ENCODE measurements at places on chromosomes 13 and 19.

DNA sequence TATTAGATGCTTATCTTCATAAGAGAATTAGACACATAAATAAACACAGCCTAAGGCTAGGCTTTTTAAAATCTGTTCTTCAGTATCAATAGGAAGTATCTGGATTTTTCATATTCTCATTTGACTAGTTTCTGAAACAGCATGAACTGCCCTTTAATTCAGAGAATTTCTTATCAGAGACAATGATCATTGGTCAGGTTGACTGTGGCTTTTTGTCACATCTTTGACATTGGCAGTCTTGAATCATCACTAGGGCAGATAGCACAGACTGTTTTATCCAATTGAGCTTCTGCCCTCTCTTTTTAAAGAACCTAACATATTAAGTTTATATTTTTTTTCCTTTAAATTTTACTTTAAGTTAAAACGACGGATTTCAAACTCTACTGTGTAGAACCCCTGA is 59.6 kb downstream of the DPY19L3 start:
- DNase-seq, result no peak

GRCh38 chr19:17441241-17442021 is 7.0 kb downstream of the TMEM221 start:
- DNase-seq, result no peak

GRCh38 chr13:97142452-97142851 is 79.7 kb upstream of the MBNL2 start:
- no peak for DNase-seq

- DNase-seq, result no peak
Measured at GRCh38 chr19:679418-680286, 3.5 kb downstream of the FSTL3 start.

DNA sequence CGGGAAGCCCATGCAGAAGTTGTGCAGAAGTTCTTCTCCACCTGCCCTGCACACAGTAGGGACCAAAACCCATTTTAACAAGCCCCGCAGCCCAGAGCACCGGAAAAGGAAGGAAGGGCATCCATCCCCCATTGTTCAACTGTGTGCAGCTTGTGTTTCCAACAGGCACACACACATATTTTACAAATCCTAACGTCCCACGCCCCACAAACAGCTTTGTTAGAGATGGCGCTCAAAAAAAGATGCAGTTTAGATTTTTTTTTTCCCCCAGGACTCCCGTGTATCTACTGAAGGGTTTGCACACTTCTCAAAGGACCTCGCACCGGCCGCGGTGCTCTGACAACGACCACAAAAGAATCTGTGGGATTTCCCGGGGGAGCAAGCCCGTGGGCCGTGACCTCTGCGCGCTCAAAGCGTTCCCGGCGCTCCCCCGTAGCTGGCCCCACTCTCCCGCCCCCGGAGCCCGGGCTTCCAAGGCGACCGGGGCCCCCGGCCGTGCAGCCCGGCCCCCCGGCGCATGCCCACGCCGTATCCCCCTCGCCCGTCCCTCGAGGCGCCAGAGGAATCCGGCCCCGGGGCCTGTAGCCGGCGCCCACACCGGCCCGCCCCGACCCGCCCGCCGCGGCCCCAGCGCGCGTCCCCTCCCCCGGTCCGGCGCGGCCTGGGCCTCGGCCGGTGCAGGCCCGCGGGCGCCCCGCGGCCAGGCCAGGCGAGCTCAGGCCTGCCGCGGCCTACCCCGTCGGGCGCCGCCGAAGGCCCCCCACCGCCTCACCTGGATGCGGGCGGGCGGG is 523 bp downstream of the ELAVL1 start:
- DNase-seq, result no peak

DNA sequence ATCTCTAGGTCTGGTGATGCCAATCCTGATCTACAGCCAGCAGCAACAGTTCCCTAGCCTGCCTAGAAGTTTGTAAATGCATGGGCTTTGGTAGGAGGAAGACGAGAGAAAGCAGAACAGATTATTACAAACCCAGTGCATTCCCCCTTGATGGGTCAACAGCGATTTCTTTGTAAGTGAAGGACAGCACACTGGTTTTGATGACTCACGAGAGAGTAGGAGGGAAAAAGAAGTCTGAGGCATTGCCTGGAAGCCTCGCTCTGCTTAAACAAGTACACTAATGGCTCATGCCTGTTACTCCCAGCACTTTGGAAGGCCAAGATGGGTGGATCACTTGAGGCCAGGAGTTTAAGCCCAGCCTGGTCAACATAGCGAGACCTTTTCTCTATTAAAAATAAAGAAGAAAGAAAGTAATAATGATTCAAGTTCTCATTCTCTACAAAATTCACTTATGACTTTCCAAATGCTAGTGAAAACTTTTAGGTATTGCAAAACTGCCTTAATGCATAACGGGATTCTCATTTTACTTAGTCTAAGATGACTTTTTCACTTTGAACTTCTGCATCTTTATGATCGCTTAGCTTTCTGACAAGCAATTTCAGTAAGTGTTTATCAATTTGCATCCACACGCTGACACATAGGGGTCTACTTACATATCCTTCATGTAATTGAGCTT is 47.7 kb upstream of the USPL1 start:
- no peak for DNase-seq

DNA sequence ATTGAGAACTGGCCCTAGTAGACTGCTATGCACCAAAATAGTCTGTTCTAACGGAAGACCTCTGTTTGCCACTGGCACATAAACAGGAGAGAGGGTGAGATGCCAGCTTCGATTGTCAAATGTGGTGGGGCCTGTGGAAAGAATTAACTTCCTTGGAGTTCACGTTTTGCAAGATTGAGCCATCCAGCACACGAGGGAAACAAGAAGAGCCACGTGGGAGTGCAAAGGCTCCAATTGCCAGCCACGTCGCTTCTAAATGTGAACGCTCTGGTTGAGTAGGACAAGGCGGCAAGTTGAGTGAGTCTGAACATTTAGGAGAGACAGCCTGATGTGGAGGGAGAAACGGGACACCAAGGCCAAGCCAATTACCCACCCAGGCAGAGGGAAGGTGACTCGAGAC is 409.1 kb downstream of the FGF9 start:
- DNase-seq, result no peak

DNA sequence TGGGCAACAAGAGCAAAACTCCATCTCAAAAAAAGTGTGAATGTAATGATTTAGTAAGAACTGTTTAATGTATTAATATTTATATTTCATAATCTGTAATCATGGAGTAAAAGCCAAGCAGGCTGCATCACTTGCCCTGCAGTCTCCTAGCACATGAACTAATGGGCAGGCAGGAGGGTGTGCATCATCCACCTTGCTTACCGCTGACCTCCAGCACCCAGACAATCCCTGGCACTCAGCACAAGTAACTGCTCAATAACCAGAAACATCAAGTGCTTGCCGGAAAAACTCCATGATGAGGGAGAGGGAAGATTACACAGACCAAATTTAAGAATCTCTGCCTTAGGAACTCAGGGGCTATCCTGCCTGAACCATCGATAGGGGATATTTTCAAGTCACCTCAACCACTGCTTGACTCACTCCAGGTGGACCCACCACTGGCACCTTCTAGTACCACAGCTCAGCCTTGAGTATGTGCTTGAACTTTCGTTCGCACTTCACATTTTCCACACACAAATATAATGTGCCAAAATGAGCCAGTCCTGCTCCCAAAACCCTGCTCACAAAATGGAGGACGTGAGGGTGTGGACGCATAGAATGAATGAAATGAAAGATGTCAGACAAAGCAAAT is 18.6 kb downstream of the BRD4 start:
- DNase-seq, result no peak

- DNase-seq, result no peak
Measured at GRCh38 chr19:35717665-35718344, at the start of gene KMT2B. Gene KMT2B, plus strand, starts transcription at chr19:35718003. Its CDS starts 16 bp downstream, at chr19:35718019.

- no peak for DNase-seq
Measured at GRCh38 chr19:12055784-12056183, 3.0 kb upstream of the ZNF878 start.

DNA sequence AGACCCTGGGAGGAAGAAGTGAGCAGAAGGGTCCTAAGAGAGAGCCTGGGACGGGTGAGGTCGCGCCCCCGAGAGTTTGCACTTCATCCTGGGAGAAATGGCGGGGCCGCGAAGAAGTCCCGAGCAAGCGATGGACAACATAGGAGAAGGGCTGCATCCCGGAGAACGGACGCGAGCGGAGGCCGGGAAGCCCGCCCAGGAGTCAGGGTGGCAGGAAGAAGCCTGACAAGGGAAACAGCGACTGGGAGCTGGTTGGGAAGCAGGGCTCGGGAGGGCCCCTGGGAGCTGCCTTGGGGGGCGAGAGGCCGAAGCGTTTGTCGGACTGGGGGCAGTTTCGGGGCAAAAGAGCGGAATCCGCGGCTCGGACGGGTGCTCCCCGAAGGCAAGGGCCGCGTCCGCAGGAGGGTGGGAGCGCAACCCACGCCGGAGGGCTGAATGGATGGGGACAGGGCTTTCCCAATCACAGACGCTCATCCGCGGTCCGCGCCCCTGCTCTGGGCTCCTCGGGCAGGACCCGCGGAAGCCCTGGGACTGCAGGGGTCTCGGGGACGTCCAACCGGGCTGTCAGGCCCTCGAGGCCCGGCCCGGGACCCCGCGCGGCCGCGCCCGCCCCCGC is 469 bp downstream of the ABHD17A start:
- DNase-seq, result no peak

DNA sequence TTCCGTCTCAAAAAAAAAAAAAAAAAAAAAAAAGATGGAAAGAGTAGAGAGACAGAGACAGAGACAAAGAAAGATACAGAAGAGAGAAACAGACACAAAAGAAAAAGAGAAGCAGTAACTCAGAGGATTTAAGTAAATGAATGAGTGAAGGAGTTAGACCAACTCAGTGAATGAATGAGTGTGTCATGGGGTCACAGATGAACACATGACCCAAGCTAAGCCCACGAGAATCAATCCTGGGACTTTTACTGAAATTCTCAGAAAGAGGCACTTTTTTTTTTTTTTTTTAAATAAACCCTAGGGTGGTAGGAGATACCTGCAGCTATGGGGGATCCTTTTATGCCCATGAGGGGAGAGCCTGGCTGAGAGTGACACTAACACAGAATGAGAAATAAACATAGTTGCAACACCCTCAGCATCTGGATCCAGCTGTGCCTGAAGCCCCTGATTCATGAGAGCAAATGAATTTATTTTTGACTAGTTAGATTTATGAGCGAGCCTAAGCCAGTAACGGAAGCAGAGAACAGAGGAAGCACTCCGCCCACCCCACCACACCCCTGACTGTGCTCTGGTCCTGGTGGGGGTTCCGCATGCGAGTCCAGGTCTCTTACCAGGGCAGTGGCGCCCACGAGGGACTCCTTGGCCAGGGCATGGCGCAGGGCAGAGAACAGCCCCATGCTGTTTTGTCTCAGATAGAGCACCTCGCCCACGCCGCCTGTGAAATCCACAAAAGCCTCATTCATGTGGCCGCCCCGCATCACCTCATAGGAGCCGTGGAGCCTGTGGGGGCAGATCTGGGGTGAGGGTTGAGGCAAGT is 4.6 kb downstream of the CAPN12 start:
- DNase-seq, result no peak

DNA sequence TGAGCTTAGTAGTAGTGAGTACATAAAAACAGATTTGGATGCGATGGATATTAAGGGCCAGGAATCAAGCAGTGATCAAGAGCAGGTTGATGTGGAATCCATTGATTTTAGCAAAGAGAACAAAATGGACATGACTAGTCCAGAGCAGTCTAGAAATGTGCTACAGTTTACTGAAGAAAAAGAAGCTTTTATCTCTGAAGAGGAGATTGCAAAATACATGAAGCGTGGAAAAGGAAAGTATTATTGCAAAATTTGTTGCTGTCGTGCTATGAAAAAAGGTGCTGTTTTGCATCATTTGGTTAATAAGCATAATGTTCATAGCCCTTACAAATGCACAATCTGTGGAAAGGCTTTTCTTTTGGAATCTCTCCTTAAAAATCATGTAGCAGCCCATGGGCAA is 11.4 kb downstream of the CHAMP1 start:
- DNase-seq, result no peak

GRCh38 chr19:58579473-58580142 is 6.5 kb upstream of the MZF1 start:
- no peak for DNase-seq

DNA sequence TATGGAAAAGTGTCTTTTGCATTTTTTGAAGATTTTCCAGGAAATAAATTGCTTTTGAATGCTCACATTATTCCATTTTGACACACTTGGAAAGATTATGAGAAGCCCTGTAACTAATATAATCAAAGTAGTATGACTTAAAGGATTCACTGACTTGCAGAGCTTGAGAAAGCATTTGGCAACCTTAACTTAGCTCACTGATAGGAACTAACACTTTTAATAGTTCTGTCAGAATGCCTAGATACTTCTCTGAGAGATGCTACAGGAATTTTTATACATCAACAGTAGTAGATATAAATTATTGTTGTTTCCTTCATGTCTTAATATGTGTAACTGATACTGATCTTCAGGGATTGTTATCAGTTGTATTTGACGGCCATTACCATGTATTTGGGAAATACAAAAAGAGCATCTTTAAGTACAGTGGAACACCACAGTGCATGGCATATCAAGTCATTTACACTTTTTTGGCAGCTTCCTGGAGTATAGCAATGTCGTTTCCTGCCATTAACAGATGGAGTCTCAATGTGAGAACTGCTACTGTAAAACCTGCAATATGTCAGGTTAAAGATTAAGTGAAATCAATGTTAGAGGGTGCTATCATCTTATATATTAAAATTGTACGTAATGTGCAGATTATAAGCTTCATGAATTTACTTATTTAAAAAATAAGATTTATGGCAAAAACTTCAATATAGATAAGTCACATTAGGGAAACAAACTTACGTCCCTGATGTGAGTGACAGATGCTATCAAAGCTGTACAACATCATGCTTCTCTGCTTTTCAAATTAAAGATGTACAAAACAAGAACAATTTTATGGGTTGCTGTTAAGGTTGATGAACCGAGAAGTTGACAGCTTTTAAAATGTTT is 1159.8 kb upstream of the MIR17HG start:
- no peak for DNase-seq

DNA sequence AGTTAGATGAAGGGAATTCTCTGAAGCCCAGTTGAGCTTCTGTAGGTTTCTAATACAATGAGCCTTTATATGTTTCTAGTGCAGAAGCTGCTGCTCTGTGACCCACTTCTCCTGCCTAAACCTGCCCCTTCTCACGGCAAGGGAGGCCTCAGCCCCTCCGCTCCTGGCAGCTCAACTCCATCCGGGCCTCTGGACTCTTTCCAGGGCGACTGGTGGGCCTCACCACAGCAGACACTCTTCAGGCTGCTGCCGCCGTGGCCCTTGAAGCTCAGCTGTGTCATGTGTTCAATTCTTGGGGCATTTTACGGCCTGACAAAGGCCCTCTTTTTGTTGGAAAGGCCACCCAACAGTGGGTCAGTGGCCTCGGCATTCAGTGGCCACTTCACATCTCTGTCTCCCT is 10.0 kb upstream of the C19orf33 start:
- no peak for DNase-seq

- no peak for DNase-seq
Measured at GRCh38 chr13:62593804-62594203, 1178.2 kb upstream of the PCDH20 start.

GRCh38 chr19:53824134-53824611 is at the start of gene NLRP12:
Gene NLRP12, minus strand, starts transcription at chr19:53824314. Its CDS starts 140 bp downstream, at chr19:53824174.
- no peak for DNase-seq

DNA sequence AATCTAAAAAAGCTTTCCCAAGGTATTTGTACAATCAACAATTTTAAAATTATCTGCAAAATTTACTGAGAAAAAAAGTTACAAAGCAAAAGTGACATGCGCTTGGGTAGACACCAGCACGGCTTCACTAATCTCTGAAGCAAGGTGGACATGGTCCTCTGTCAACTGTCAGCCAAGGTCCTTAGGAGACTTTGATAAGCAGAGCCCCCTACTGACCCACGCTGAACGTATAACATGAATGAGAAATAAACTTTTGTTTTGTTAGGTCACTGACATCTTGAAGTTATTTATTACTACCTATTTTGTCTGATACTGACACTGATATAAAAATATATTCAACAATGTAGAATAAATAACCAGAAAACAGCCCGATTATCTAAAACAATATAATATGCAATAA is 100.7 kb upstream of the OBI1 start:
- no peak for DNase-seq

All from NCI-H1436 treated with DMSO at 0.1 percent for 48 hours (cell line).